A172 (cell line): ENCODE measurements at places on chromosomes 6 and 20. TPM values are rescaled to one million over a fixed set of nuclear protein-coding genes. Genes with fewer than 3 reads are reported as not detected.

Gene SMPDL3A
- total RNA-seq = 5.3 and 6.3 TPM in 2 replicates

Gene CAP2
- total RNA-seq = 20.2 and 27.8 TPM in 2 replicates

Gene HCK
- total RNA-seq = not detected in 2 replicates

Gene MPC1
- 33.9 and 44.2 TPM in 2 replicates for total RNA-seq

Gene PTK7
- total RNA-seq = 82.3 and 84.6 TPM in 2 replicates

Gene MBOAT1
- total RNA-seq = 6.2 and 10.3 TPM in 2 replicates

Gene CD93
- total RNA-seq = not detected in 2 replicates

Gene EPM2A
- total RNA-seq = 6.0 and 14.8 TPM in 2 replicates

Gene RSPO3
- not detected in 2 replicates for total RNA-seq

Gene TUBB2B
- 13.0 and 17.1 TPM in 2 replicates for total RNA-seq

Gene SLC22A16
- not detected in 2 replicates for total RNA-seq

Gene OR12D3
- not detected in 2 replicates for total RNA-seq

Gene TRIM38
- 5.2 and 6.4 TPM in 2 replicates for total RNA-seq

Gene LY6G6C
- total RNA-seq = not detected in 2 replicates

Gene RBBP8NL
- total RNA-seq = not detected in 2 replicates

Gene C20orf202
- not detected in 2 replicates for total RNA-seq

Gene TRIM40
- not detected in 2 replicates for total RNA-seq

Gene GTSF1L
- total RNA-seq = not detected in 2 replicates

Gene POPDC3
- total RNA-seq = 29.4 and 45.7 TPM in 2 replicates

Gene LPA
- not detected in 2 replicates for total RNA-seq

Gene TFAP2B
- not detected in 2 replicates for total RNA-seq

Gene CALHM6
- total RNA-seq = not detected in 2 replicates

Gene DEFB124
- not detected in 2 replicates for total RNA-seq

Gene PAQR8
- 2.7 and 3.6 TPM in 2 replicates for total RNA-seq

Gene MYB
- 1.2 and 4.1 TPM in 2 replicates for total RNA-seq

Gene PBOV1
- total RNA-seq = not detected in 2 replicates

Gene MYBL2
- 77.7 and 80.8 TPM in 2 replicates for total RNA-seq

Gene PAK5
- not detected in 2 replicates for total RNA-seq

Gene LSM2
- 80.4 and 88.0 TPM in 2 replicates for total RNA-seq

Gene PSMB8
- total RNA-seq = 121 and 131 TPM in 2 replicates

Gene REPS1
- total RNA-seq = 21.4 and 26.0 TPM in 2 replicates

Gene GPX5
- total RNA-seq = not detected in 2 replicates

Gene EEF1E1
- 114 and 117 TPM in 2 replicates for total RNA-seq
